ENCODE measurements at places on chromosomes 11 and 22.

GRCh38 chr22:20758688-20759087, 15.2 kb upstream of the SERPIND1 start:
- H3K27ac ChIP-seq: no peak overlapping the region
- no peak overlapping the region for H3K4me3 ChIP-seq
- H3K36me3 ChIP-seq: peaks cover 19% of the 10 kb centered on the region
- no peaks in the 10 kb centered on the region for H3K4me1 ChIP-seq

DNA sequence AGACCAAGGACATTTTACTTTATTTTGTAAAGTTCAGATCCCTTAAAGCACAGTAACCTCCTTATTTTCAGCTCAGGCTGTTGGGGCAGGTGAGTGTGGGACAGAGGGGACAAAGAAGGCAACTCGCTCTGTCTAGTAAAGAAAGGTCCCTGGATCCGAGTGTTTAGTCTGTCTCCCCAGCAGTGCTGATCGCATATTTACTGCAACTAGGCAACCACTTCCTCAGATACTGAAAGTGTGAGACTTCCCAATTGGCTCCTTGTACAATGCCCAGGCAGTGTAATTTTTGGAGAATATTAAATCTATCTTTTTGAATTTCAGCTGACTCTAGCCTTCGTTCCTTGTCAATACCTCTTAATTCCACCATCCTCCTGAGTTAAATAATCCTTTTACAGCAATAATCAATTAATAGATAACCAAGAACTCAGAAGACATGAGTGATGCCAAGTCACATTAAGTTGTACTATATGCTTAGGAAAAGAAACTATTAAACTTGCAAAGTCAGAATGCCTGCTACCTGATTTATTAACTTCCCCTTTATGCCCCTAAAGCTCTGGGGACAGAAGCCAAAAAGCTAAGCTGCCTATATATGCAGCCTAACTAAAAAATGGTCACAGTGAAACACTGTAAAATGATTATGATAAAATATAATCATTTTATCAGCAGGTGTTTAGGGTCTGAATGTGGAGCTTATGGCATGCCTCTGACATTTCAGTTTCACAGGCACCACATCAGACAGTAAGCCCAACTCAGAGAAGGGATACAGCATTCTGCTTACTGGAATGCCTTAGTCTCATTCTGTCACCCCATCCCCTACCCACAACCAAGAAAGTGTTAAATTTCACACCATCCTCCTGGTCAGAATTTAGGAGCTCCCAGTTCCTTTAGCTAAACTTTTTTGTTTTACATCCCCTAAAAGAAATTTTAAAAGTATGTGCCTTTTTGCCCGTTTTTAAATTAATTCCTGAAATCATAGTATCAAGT, 138.7 kb downstream of the TRIM44 start:
- peaks cover 5% of the 10 kb centered on the region for H3K36me3 ChIP-seq
- H3K27me3 ChIP-seq: no peaks in the 10 kb centered on the region
- H3K4me1 ChIP-seq: peaks cover 12% of the 10 kb centered on the region

GRCh38 chr22:19836512-19836911, 18.2 kb downstream of the GNB1L start:
- no peak overlapping the region for H3K4me3 ChIP-seq
- H3K27ac ChIP-seq: no peak overlapping the region
- H3K27me3 ChIP-seq: no peaks in the 10 kb centered on the region
- no peak for DNase-seq

- no peaks in the 10 kb centered on the region for H3K27me3 ChIP-seq
- peaks cover 34% of the 10 kb centered on the region for H3K4me1 ChIP-seq
- peak overlapping the region; percentile 46 for H3K4me3 ChIP-seq
- H3K27ac ChIP-seq: peak overlapping the region; percentile 86
- H3K36me3 ChIP-seq: peaks cover 45% of the 10 kb centered on the region
These were observed 14.5 kb downstream of the ACP2 start for GRCh38 chr11:47233989-47234668.

DNA sequence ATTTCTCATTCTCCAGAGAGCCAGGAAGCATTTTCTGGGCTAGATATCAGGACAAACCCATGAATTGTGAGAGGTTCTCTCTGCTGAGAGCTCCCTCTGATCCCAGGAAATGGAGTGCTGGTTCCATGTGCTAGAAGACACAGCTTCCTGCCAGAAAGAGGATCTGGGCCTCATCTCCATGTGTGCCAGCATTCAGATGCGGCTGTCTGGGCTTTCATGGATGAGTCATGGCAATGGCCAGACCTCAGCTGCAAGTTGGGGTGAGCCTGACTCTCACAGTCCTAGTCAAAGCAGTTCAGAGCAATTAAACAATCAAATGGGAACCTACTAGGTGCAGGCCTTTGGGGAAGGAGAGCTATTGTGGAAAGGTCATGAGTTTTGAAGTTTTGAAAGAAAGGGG, 82.3 kb upstream of the EED start:
- H3K4me1 ChIP-seq: peaks cover 23% of the 10 kb centered on the region
- no peak overlapping the region for H3K27ac ChIP-seq
- DNase-seq: no peak
- H3K4me3 ChIP-seq: no peak overlapping the region
- peaks cover 8% of the 10 kb centered on the region for H3K27me3 ChIP-seq

- no peaks in the 10 kb centered on the region for H3K36me3 ChIP-seq
- no peak overlapping the region for H3K4me3 ChIP-seq
- no peak for DNase-seq
- no peak overlapping the region for H3K27ac ChIP-seq
- H3K27me3 ChIP-seq: peaks cover 29% of the 10 kb centered on the region
These were observed 84.0 kb downstream of the YAP1 start for GRCh38 chr11:102194257-102194656.

- peaks cover 25% of the 10 kb centered on the region for H3K27me3 ChIP-seq
- H3K4me3 ChIP-seq: no peak overlapping the region
- H3K36me3 ChIP-seq: no peaks in the 10 kb centered on the region
- H3K4me1 ChIP-seq: no peaks in the 10 kb centered on the region
- no peak overlapping the region for H3K27ac ChIP-seq
- no peak for DNase-seq
These were observed 2.1 kb downstream of the GLYATL1B start for GRCh38 chr11:59088162-59088561.

DNA sequence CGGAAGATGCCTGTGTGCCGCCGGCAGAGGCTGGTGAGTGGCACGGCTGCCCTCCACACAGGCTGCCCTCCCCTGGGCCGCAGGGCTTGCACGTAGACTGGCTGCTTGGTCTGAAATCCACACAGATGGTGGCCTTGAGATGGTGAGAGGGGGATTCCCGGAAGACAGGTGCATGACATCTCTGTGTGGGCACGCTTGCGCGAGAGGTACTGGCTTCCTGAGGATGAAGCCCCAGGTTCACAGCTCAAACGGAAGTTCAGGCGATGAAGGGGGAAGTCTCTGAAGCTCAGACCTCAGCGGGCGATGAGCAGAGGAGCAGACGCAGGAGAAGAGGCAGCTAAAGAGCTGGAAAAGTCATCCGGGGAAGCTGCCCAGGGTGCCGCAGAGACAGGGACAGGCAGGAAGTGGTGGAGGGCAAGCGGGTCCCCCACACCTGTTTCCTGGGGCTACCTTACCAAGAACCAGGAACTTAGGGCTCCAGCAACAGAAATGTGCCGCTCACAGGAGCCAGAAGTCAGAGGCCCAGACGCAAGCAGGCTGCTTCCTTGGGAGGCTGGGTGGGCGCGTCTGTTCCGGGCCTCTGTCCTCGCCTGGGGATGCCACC, 7.2 kb downstream of the CRELD2 start:
- peaks cover 36% of the 10 kb centered on the region for H3K4me1 ChIP-seq
- H3K27ac ChIP-seq: peak overlapping the region; percentile 90
- H3K36me3 ChIP-seq: peaks cover 7% of the 10 kb centered on the region
- peak overlapping the region; percentile 70 for H3K4me3 ChIP-seq
- peak; percentile 73 for DNase-seq
- H3K27me3 ChIP-seq: no peaks in the 10 kb centered on the region

- H3K4me1 ChIP-seq: peaks cover 4% of the 10 kb centered on the region
- no peak for DNase-seq
- H3K4me3 ChIP-seq: no peak overlapping the region
- H3K27me3 ChIP-seq: peaks cover 9% of the 10 kb centered on the region
- no peak overlapping the region for H3K27ac ChIP-seq
These were observed 22.2 kb upstream of the CCDC34 start for GRCh38 chr11:27385245-27385644.

GRCh38 chr11:15117751-15118150, 3.0 kb downstream of the INSC start:
- H3K4me3 ChIP-seq: no peak overlapping the region
- DNase-seq: no peak
- no peak overlapping the region for H3K27ac ChIP-seq

DNA sequence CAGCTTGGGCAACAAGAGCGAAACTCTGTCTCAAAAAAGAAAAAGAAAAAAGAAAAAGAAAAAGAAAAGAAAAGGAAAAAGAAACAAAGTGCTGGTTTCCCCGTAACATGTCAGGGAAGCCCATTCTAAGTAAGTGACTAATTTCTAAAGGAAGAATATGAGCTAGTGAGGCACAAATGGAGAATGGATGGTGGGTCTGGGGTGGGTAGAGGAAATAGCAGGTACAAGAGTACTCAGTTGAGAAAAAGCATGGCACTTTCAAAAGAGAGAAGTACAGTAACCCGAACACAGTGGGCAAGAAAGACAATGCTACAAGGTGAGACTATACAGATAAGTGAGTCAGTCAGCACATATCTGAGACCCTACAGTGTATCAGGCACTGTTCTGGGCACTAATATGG, 4.5 kb downstream of the MAJIN start:
- H3K27ac ChIP-seq: no peak overlapping the region
- no peaks in the 10 kb centered on the region for H3K36me3 ChIP-seq
- peaks cover 2% of the 10 kb centered on the region for H3K27me3 ChIP-seq

GRCh38 chr11:74630043-74630442, 37.7 kb downstream of the POLD3 start:
- no peak for DNase-seq
- H3K4me3 ChIP-seq: no peak overlapping the region
- peaks cover 68% of the 10 kb centered on the region for H3K36me3 ChIP-seq
- no peaks in the 10 kb centered on the region for H3K4me1 ChIP-seq

- H3K27me3 ChIP-seq: no peaks in the 10 kb centered on the region
- H3K4me3 ChIP-seq: no peak overlapping the region
- no peaks in the 10 kb centered on the region for H3K36me3 ChIP-seq
- peak; percentile 7 for DNase-seq
- H3K27ac ChIP-seq: no peak overlapping the region
- no peaks in the 10 kb centered on the region for H3K4me1 ChIP-seq
These were observed 421.6 kb downstream of the METTL15 start for GRCh38 chr11:28529540-28530410.

All from activated CD4-positive, alpha-beta T cell treated with anti-CD3 and anti-CD28 coated beads, Interleukin-2, amount 10 ng/mL, durations not matched to agents 7 days and 5 days (primary cell).